Neuronal stem cell (in vitro differentiated cells): ENCODE measurements at places on chromosomes 4 and X.

- DNase-seq: no peak
Measured at GRCh38 chrX:47707031-47707780, 48.2 kb upstream of the UXT start.

DNA sequence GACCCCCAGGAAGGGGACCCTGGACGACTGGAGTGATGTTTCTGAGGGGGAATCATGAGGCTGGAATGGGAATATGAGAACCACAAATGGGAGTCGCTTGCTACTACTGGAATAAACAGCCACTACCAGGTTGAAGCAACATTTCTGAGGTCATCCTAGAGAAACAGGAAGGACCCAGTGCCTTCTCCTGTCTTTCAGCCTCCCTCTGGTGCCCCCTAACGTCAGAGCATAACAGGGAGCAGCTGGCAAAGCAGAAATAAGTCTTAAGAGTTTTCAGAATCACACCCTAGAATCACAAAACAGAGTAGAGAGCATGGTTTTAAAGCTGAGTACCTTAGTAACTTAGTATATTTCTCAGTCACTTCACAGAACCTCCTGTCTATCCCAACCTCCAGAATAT, 347.8 kb upstream of the PITX2 start:
- DNase-seq: peak; percentile 39

DNA sequence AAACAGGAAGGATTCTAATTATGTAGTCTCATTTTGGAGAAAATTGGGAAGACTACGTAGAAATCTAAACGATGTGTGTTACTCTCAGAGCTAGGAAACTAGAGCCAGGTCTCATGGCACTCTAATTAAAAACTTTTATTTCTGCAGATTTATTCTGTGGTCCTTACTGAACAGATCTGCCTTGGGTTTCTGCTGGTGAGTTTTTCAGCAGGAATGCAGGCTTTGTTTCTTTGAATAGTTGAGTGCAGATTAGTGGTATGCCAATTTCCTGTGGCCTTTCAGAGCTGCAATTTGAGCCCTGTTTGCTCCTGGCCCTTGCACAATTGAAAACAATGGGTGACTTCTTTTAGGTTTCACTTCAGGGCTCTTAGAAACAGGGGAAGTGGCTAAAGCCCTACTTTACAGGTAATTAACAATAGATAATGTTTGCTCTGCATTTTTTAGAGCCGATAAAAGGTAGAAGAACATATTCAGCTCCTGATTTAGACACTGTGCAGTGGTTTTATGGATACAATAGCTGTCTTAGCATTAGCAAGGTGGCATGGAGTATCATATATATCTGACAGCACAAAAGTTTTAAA, 21.8 kb downstream of the SPRY1 start:
- DNase-seq: peak; percentile 85

DNA sequence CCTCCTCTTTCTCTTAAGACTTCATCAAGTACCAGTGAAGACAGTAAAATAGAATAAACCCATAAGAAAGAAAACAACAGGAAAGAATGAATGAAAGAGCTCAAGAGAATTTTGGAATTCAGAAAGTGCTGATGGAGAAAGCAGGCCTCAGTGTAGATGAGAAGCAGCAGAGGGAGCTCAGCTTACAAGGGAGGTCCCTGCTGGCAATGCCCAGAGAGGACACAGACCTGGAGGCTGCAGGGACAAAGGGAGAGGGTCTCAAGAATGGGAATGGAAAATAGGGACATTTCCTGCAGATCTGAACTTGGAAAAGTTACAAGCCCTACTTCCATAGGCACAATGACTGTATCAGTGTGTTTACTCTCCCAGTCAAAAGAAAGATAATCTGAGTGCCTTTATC, 64.5 kb upstream of the MAGEA10 start:
- no peak for DNase-seq

DNA sequence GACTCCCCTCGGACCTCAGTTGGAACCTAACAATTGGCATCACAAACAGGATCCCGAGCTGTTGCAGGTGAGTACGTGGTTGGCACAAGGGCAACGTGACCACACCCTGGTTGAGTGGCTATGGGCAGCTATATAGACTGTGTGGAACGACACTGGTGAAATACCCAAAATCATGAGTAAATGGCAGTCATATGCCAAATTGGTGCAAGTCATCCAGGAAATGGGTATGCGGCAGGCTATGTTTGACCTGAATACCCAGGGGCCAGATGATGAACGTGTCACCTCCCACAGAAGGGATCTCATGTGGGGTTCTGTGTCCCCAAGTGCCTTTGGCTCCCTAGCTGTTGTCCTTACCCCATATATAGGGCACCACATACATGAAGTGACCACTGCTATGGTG, 53.2 kb upstream of the CCDC149 start:
- no peak for DNase-seq

- DNase-seq: no peak
Measured at GRCh38 chrX:134533352-134533751, 73.4 kb downstream of the HPRT1 start.

DNA sequence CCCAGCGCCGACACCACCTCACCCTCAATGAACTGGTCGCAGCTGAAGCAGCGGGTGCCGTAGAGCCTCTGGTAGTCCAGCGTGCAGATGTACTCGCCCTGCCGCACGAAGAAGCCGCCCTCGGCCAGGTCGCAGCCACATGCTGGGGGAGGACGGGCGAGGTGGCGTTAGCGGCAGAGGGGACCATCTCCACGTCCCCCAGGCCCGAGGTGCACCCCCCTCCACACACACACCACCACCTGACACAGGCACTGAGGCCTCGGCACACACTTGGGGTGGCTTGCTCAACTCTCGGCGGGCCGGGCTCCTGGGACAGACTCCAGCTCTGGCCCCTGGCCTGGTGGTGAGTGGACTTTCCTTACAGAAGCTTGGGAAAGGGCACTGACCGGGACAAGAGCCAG, 61.5 kb downstream of the ABLIM2 start:
- no peak for DNase-seq

- no peak for DNase-seq
Measured at GRCh38 chr4:65344278-65344825, 325.9 kb downstream of the EPHA5 start.

- DNase-seq: no peak
Measured at GRCh38 chrX:133661962-133662839, 246.9 kb upstream of the GPC4 start.

- no peak for DNase-seq
Measured at GRCh38 chr4:145583191-145584055, 35.8 kb upstream of the MMAA start.

DNA sequence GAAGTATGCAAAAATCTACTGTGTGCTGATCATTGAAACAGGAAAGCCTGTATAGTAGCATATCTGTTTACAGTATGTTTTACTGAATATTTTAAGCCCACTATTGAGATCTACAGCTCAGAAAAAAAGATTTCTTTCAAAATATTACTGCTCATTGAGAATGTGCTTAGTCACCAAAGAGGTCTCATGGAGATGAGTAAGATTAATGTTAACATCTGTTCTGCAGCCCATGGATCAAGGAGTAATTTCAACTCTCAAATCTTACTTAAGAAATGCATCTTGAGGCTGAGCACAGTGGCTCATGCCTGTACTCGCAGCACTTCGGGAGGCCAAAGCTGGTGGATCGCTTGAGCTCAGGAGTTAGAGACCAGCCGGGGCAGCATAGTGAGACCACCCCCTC, 3.3 kb downstream of the RNF4 start:
- DNase-seq: no peak

DNA sequence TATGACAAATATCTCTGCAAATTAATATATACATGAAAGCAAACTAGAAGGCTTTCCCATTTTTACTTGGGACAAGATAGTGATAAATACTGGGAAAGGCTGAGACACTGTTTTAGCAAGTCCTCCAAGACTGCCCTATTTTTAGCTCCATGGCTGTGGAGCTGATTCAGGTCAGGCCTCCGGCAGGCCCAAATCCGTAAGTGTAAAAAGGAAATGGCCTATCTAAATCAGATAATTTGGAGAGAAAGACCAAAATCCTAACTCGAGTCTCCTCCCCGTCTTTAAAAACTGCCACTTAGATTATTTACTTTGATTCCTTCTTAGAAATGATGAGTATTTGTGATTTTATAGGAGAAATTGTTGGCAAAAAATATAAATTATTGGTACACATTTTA, 2.9 kb downstream of the OTUD4 start:
- DNase-seq: no peak

- DNase-seq: no peak
Measured at GRCh38 chr4:108529984-108530905, 90.1 kb upstream of the RPL34 start.

DNA sequence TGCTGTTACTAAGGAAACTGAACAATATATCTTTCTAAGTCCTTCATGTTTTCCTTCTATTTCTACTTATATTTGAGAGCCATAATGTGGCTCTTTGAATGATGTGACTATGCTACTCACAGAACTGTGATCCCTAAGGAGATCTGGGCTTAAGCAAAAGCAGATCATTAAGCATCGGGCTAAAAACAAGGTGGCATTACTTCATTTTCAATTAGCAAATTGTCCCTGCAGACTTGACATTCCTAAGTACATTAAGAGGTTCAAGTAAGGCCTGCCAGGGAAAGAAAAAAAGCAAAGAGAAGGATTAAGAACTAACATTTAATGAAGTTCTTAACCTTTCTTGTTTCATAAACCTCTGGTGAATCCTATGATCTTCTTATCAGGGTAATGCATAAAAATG, 447.6 kb downstream of the PDGFC start:
- DNase-seq: no peak

GRCh38 chr4:19936476-19936875, 315.2 kb upstream of the SLIT2 start:
- no peak for DNase-seq

DNA sequence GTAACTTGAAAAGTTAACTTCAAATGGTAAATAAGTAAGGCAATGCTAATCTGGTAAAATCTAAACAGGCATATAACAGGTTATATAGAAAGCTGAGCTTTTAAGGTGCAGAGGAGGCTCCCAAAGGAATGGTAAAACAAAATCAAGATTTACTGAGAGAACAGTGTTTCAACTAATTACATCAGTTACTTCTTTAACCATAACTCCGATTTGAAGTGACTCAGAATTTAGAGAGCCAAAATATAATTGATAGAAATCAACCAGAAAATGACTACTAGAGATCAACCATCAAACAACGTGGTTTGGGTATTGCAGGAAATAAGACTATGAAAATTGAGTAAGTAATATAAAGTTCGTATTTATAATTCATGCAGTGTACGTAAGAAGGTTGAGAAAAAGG, 6.9 kb downstream of the G3BP2 start:
- no peak for DNase-seq

DNA sequence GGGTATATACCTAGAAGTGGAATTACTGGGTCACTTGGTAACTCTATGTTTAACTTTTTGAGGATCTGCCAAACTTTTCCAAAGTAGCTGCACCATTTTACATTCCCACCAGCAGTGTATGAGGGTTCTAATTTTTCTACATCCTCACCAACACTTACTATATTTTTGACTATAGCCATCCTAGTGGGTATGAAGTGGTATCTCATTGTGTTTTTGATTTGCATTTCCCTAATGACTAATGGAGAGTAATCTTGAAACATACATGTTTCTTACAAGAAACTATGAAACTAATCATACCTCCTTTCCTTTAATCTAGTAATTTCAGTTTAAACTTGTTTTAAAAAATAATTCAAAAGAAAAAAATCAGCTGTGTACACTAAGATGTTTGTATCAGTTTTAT, 17.9 kb downstream of the BCLAF3 start:
- DNase-seq: no peak

DNA sequence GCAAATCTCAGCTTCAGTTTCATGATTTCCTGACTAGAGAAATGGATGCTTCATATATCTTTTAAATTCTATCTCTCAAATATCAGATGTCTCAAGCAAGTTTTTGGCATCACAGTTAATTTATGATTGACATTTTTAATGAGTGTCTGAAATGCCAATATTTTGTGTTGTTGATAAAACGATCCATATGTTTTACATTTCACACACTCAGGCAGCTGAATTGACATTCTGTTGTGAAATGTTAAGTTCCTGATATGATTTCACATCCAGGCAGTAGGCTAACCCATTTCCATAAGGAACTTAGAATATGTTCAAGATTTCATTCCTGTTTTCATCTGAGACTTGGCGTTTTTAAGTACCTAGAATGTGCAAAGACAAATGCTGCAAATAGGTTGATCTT, 650.6 kb downstream of the PCDH18 start:
- no peak for DNase-seq
